Esophagus muscularis mucosa (tissue), 4 donors: ENCODE measurements at places on chromosomes 13 and 19.

DNA sequence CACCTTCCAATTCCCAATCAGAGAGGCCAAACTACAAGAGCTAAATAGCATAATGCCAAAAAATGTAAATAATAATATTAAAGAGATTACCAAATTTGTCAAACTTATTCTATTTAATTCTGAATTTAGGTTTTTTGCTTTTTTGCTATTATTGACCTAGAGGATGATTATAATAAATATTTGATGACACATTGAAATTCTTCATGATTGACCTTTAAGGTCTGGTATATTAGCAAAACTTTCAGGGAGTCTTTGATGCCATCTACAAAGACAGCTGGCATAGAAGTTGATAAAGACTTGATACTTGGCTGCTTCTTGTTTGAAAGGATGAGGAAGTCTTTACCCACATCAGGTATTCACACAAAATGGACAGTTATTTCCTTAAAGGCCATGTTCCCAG lies 659.8 kb upstream of the GPC6 start:
- no peak for DNase-seq

DNA sequence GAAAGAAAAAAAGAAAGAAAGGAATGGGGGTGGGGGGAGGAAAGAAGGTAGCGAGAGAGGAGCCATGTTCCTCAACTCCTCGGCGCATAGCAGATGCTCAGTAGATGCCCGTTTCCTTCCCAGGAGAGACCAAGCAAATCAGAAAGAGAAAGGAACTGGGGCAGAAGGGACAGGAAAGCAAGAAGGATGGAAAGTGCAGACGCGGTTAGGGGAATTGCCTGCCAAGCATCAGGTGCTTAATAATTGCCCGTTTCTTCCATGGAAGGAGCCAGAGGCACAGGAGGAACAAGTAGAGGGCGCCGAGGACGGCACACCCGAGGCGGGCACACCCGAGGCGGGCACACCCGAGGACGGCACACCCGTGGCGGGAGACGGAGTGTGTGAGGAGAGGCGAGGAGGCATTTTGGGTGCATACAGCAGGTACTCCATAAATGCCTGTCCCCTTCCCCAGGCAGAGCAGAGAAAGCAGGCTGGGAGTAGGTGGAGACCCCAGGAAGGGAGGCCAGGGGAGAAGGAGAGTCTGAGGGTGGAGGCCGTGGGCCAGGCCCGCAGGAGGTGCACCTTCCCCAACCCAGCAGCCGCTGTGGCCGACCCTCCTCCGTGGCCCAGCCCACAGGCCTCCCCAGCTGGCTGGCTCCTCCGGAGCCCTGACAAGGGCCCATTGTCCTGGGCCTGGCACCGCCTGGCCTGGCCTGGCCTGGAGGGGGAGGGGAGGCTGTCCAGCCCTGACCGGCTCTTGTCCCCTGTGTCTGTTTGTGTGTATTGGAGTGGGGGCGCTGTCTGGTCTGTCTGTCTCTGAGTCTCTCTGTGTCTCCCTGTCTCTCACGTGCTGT lies 14.6 kb downstream of the JOSD2 start:
- DNase-seq = no peak

- DNase-seq = no peak
Measured at GRCh38 chr13:99741960-99742359, 229.6 kb downstream of the ZIC5 start.

- DNase-seq = no peak
Measured at GRCh38 chr13:107866032-107866940, 349.1 kb downstream of the LIG4 start.

DNA sequence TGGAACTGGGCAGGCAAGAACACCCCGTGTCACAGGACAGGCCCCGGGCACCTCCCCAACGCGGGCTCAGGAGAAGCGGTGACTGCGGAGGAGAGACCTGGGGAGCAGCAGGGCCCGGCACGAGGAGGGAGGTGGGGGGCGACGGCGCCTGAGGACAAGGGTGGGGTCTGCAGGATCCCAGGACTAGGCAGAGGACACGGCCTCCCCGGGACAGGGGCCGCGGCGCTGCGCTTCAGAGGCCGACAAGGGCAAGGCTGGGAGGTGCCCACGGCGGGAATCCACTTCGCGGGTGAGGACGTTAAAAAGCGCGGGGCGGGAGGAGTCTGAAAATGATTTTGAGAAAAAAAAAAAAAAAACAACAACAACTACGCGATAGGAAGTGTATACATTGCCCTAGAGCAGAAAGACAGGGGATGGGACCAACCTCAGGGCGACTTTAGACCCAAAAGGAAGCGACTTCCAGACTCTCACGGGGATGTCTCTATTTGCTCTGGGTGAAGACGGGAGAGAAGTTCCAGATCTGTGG lies 44.9 kb downstream of the ZNF611 start:
- peak; percentile 92 for DNase-seq

DNA sequence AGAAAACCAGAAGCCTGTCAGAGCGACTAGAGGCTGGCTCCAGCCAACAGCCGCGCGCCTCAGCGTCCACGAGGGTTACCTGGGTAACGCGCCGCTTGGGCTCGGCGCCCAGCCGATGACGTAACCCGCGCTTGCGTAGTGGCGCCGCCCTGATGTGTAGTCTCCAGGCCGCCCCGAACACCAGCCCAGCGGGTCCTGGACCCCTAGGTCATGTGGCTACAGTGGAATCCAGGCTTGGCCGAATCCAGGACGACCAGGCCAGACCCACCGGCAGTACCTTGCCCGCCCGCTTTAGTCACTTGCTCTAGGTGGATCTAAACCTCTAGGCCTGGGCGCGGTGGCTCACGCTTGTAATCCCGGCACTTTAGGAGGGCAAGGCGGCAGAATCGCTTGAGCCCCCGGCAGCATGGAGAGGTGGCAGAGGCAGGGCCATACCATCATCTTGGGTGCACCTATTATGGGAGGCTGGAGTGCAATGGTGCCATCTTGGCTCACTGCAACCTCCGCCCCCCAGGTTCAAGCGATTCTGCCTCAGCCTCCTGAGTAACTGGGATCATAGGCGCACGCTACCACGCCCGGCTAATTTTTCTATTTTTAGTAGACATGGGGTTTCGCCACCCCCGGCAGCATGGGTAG lies 7.2 kb upstream of the ZNF606 start:
- no peak for DNase-seq

DNA sequence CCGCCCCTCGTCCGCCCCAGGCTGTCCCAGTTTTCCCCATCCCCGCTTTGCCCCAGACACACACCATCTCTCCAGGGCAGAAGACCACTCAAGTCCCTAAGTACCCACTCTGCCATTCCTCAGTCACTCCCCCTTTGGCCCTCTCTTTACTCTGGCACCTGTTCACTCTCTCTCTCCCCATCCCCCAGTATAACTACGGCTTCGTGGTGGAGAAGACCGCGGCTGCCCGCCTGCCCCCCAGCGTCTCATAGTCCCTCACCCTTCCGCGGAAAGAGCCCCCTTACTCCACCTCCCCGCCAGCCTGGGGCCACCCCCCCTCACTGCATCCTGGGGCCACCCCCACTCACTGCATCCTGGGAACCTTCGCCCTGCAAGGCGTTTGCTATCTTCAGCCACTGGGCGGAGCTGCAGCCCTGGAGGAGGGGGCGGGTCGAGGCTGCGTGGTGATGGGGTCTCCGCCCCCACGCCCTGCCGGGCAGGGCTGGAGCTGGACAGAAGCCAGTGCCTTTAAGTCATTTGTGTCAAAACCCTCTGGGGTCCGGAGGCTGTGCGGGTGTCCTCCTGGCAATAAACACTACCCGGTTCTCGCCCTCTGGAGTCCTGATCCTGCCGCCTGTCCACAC lies 5.0 kb downstream of the MVB12A start:
- no peak for DNase-seq
